ENCODE measurements at places on chromosomes 4 and X.
A peak's percentile ranks its signal among the peaks of the same experiment; 100 is the strongest.

DNA sequence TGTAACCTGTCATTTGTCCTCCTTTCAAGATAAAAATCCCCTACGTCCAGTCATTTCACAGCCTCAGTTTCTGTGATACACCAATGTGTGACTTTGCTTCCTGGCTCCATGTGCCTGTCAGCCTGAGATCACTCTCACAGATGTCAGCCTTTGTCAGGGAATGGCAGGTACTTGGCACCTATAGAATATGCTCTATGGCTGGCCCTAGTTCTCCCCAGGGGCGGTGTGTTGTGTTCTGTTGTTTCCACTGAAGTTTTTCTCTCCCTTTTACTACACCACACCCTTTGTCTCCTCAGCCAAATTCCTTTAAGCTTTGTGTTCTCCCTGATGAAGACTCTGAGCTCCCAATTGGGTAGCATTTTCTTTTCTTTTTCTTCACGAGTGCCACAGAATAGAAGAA is 81.7 kb downstream of the ALPK1 start:
- DNase-seq: no peak

DNA sequence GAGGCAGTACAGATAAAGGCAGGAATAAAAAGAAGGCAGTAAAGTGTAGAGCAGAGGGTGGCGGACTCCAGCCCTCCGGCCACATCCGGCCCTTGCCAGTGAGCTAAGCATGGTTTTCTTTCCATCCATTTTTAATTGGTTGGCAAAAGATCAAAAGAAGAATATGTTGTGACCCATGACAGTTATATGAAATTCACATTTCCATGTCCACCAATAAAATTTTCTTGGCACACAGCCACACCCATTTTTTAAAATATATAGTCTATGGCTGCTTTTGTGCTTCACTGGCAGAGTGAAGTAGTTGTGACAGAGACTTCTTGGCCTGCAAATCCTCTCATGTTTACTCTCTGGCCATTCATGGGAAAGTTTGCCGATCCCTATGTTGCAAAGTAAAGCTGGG is 29.8 kb downstream of the SLC9A6 start:
- no peak for DNase-seq

- no peak for DNase-seq
Observed at GRCh38 chrX:148333989-148334388, 166.4 kb upstream of the AFF2 start.

DNA sequence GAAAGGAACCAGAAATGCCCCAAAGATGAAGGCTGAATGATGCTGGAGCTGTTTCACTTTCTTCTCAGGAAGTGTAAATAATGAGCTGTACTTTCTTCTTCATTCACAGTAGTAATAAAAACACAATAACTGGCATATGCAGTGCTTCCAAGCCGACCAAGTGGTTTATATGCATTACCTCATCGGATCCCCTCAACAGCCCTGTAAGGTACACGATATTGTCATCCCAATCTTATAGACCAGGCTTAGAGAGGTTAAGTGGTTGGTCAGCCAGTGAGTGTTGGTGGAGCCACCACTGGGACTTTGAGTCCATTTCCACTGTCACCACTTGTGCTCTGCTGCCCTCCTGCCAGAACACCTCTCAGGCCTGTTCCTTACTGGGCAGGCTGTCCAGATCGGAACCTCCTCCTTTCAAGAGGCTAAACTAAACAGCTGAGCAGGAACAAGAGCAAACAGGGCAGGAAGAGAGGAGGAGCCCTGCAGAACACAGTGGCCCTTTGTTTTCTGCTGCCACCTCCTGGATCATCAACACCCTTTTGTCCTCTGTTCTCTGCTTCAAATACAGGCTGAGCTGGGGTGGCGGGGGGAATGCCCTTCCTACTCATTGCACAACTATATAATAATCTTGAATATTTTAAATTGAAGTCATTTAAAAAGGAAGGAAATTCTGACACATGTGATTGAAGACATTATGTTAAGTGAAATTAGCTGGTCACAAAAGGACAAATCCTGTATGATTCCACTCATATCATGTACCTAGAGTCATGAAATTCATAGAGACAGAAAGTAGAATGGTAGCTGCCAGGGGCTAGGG is 112.5 kb upstream of the ATP6AP2 start:
- peak; percentile 49 for DNase-seq

DNA sequence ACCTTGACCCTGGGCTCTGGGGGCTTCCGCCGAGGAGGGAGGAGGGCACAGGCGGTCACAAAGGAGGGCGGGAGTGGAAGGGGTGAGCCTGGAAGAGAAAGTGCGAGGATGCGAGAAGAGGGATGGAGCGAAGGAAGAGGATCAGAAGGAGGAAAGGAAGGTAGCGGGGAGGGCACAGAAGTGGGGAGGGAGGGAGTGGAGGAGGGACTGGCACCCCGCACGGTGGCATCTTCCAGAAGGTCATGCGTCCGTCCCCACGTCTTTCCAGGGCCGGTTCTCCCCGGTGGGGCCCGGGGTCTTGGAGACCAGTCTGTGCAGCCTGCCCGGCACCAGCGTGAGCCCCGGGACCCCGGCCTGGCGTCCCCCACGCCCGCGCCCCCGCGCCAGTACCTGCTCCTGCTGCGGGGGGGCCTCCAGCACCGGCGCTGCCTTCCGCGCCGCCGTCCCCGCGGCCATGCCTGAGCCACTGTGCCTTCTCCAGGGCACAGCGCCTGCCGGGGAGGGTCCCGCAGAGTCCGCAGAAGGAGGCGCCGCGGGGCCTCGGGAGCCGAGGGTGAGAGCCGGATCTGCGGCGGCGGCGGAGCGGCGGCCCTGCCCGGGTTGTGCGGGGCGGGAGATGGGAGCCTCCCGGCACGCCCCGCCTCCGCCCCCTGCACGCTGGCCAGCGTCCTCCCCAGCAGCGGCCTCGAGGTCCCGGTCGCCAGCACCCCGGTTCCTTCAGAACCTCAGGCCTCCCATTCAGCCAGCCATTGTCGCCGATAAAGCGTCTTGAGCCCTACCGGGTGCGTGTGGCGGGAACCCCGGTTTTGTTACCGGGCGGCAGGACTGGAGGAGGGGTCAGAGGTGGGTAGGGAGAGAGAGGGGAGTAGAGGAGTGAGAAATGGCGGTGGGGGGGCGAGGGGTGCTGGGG is at the start of gene RNF175:
RNF175 (minus strand) TSS at position 618 of the 910 bp plus-strand sequence; CDS start at position 456, 162 bp downstream.
- DNase-seq: peak; percentile 5

GRCh38 chr4:70402762-70403161 is 5.0 kb downstream of the OPRPN start:
- no peak for DNase-seq

- DNase-seq: no peak
Observed at GRCh38 chr4:96342790-96343455, 503.0 kb downstream of the PDHA2 start.

DNA sequence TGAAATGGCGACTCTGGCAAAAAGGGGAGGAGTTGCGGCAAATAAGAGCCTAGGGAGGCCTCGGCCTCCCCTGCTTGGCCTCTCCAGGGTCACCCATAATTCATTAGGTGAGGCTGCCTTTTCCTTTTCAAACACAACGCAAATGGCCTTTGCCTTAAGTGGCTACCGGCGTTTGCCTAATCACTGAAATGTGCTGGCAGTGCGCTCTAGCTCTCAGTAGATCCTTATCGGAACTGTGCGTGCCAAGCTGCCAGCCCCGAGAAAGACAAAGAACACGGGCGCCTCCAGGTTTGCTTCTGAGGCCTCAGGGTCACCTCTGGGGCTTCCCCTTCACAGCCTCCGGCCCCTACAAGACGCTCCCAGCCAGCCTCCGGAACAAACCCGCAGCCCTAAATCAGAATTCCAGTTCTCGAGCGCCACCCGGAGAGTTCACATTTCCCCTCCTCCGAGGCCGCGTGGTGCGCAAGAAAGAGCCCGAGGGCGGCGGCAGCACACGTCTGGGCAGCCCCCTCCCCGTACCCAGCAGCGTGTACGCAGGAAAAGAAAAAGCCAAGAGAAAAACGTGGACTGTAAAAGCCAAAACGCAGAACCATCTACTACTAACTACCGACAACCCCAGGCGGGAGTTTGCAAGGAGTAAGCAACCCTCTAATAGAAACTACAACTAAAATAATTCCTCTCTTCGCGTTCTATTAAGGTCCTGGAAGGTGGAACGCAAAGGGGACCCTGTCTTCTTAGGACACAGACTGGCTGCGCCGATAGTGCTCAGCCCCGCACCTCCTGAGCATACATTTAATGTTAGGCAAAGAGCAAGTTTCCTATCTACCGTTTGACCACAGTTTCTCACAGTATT is 76.5 kb upstream of the BCOR start:
- peak; percentile 35 for DNase-seq

DNA sequence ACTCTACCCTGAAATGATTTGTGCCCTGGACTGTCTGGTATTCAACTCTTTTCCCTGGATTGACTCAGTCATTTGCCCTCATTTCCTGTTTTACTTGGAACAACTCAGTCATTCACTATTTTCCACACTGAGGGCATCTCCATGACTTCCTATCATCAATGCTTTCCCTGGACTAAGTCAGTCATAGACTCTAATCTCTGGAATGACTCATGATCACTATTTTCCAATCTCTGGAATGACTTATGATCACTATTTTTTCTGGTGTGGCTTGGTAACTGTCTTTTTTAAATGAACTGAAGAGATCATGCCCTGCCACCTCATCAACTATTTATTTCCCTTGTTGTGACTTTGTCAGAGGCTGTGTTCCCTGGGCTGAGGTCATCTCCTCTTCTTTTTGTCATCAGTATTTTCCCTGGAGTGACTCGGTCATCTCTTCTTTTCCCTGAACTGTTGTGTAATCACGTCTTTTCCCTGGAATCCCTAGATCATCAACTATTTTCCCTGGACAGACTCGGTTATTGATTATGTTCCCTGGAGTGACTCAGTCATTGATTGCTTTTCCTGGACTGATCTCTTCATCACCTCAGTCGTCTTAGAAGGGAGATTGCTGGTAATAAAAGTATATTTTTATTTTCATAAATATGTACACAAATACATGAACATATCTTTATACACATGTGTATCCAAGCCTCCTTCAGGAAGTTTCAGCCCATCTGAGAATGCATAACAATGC is 327.1 kb upstream of the VCX start:
- DNase-seq: no peak
